GM12892 (cell line): ENCODE measurements at places on chromosomes 1 and 21.
A peak's percentile ranks its signal among the peaks of the same experiment; 100 is the strongest.

- DNase-seq: peak; percentile 54
These were observed 20.2 kb downstream of the BTG2 start for GRCh38 chr1:203325418-203326091.

DNA sequence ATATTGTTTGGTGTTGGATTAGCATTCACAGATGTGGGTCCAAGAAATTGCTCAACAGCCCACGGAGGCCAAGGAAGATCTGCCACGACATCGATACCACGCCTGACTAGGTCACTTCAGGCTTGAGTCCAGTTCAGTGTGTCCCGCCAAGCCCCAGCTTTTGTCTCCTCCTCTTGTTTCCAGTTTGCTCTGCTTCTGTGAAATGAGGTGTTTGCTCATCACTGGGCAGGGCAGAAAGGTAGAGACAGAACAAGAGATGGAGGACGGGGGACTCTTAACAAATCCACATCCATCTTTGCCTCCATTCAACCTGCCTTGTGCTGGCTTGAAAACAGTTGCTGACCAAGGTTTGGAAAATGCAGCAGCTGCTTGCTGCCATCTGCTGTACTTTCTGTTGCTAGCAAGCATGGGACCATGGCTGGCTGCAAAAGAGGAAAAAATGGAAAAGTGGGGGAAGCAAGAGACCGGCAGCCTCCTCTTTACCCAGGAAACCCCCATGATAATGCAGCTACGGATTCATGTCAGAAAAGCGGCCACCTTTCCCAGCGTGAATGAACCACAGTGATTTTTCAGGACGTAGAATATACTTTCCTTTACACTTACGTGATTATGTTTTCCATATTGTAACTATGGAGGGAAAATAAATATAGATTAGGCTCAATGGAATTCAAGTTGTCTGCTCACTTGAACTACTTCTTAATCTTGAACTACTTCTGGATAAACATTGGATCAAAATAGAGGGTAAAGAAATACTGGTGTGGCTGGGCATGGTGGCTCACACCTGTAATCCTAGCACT, 80.2 kb upstream of the GREM2 start:
- DNase-seq: no peak

DNA sequence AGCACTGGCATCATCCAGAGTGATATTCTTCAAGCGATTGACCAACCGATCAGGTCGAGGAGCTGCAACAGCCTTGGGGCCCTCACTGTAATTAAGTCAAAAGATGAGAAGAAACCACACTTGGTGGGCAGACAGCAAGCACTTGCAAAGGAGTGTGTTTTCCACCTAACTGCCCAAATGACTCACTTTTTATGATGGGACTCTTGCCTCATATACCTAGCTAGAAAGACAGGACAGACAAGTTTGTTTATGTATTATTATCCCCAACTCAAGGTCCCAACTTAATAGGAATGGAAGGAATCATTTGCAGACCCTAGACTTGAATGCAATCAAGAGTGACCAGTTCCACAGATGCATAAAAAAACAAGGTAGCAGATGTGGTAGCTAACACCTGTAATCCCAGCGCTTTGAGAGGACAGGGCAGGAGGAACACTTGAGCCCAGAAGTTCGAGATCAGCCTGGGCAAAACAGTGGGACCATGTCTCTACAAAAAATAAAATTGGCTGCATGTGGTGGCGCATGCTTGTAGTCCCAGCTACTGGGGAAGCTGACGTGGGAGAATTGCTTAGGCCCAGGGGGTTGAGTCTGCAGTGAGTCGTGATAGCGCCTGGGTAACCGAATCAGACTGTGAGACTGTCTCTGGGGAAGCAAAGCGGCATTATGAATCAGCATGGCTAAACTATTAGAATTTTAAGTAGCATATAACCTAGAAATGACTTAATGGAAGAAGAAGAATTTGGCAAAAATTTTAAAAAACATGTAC, 2.3 kb upstream of the NRAS start:
- DNase-seq: no peak

- no peak for DNase-seq
These were observed 82.9 kb upstream of the SSX2IP start for GRCh38 chr1:84773195-84773594.

DNA sequence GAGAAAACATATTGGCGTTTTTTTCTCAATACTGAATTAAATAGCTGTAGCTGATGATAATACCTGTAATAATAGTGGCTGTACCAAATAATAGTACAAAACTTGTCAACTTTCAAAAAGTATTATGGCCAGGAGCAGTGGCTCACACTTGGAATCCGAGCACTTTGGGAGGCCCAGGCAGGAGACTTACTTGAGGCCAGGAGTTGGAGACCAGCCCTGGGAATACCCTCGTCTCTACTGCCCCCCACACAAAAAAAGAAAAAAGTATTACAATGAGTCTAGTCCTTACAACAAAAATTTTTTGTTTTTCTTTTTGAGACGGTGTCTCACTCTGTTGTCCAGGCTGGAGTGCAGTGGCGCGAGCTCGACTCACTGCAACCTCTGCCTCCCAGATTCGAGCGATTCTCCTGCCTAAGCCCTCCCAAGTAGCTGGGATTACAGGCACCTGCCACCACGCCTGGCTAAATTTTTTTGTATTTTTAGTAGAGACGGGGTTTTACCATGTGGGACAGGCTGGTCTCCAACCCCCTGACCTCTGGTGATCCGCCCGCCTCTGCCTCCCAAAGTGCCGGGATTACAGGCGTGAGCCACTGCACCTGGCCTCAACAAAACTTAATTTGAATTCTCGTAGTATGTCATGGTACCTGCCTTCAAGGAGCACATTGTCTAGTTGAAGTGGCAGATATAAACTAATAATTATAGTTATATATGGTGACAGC, 1.4 kb downstream of the RBBP4 start:
- DNase-seq: no peak

GRCh38 chr1:71859806-71860205, 422.5 kb downstream of the NEGR1 start:
- no peak for DNase-seq

- no peak for DNase-seq
These were observed 128.2 kb downstream of the TBX19 start for GRCh38 chr1:168408884-168409283.

GRCh38 chr21:17476006-17476405, 36.8 kb upstream of the CXADR start:
- no peak for DNase-seq

- DNase-seq: no peak
These were observed 2.2 kb downstream of the FAM89A start for GRCh38 chr1:231037585-231038517.

DNA sequence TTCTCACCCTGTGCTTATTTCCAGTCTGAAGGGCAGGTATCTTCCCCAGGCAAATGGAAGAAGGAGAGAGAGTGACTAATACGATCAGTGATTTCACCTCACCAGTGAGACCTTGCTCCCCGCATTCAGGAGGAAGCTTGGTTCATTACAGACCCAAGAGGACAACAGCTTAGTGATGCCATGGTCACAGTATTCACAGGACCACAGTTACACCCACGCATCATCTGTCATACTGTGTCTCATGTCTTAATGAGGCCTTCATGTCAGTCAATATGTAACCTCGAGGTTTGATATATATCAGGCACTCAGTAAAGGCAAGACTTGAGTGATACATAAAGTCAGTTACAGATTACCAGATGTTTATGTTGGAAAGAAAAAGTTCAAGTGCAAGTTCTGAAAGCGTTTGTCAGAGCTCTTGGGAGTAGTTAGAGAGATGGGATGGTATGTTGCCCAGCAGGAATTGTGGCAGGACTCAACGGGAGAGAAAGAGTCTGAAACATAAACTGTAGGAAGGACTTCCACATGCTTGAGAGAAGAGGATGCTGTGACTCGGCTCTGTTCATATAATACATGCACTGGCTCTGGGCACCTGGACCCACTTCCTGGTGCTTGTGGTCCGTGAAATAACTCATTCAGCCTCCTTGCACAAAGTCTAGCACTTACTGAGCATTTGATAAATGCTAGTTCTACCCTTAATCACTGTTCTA, 33.3 kb downstream of the GNPAT start:
- no peak for DNase-seq

GRCh38 chr1:151939779-151940178, 30.5 kb upstream of the THEM4 start:
- DNase-seq: no peak

DNA sequence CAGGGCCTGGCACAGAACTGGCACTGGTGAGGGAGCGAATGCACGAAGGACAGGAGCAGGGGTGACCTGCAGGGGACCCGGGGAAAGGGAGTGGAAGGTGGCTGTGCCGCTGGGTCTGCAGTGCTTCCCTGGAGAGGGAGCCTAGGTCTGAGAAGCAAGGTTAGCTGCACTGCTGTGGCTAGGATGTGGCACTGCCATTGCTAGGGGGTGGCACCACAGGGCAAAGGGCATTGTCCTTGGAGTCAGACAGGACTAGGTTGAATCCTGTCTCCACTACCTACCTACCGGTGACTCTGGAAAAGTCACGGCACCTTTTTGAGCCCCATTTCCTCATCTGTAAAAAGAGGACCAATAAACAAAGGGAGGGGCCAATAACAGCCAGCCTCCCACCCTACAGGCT, 28.3 kb downstream of the SLC1A7 start:
- no peak for DNase-seq

- DNase-seq: no peak
These were observed 14.3 kb upstream of the IFFO2 start for GRCh38 chr1:18970762-18971161.

DNA sequence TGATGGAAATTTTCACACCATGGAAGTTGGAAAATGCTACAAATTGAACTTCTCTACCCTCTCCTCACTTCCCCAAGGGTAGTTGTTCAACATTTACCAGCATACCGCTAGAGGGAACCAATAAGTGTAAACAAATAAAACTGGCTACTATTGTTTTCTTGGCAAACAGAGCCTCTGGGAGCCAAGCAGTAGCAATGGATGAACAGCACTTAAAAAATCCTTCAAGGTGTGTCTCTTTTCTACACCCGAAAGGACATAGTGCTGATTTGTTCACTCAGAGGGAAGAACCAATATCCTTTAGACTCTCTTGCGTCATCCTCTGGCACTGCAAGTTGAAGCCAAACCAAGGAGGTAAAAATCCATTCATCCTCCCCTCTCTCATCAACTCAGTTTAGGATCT, 161.5 kb downstream of the TBX15 start:
- no peak for DNase-seq

DNA sequence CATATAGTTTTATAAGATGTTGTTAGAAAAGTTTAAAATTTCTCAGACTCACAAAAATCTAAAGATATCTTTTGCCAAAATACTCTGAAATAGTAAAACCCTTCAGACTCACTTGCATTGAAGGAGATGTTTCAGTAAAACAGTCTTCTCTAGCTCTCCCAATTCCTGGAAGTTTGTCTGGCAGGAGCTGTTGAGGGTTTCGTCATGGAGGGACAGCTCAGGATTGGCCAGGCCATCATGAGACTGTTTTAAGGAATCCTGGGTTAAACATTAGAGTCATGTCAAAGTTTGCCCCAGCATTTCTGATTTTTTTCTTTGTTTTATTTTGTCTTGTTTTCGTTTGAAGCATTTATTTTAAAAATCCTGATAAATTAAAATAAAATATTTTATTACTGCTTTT, 293.8 kb upstream of the PBX1 start:
- DNase-seq: no peak

DNA sequence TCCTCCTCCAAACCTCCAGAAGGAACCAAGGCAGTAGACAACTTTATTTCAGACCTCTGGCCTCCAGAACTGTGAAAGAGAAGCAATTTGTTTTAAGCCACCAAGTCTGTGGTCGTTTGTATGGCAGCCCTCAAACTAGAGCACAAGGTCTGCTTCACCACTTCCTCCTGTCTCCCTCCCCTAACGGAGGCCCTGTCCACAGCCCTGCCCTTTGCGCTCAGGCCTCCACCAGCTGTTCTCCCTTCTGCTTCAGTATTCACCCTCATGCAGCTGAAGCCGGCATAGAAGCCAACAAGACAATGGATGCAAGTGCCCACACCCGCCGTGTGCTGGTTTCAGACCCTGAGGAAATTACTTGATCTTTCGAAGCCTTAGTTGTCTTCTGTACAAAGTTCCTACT, 364.1 kb downstream of the HHAT start:
- no peak for DNase-seq

DNA sequence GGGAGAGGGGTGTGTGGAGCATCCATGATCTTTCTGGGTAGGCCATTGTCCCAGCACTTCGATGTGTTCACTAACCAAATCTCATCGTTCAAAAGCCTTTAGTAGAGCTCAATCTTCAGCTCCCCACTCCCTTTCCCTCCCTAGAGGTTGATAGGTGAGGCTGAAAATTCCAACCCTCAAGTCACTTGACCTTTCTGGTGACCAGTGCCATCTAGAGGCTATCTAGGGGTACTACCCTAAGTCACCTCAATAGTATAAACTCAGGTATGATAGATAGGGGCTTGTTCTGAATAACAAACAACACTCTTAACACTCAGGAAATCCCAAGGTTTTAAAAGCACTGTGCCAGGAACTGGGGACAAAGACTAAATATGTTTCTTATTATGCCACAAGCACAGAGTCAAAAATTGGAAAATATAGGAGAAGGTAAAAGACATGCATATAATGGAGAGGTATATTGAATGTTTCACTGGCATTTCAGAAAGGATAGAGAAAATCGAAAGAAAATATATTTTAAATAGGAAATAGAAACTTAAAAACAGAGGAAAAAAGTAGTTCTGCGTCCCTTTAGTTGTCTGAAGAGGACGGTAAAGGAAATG, 42.9 kb upstream of the CD53 start:
- DNase-seq: no peak

DNA sequence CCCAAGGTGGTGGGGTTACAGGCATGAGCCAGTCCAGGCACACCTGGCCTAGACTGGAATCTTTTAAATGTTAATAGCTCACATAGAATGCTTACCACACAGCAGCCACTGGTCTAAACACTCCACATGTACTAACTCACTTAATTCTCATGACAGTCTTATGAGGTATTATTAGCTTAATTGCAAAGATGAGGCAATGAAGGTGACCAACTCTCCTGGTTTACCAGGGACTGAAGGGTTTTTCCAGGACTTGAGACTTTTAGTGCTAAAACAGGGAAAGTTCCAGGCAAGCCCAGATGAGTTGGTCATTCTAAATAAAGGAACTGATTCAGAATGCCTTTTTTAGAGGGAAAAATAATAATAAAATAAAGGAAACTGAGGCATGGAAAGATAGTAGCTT, 7.0 kb upstream of the STMN1 start:
- no peak for DNase-seq

GRCh38 chr1:158933621-158934020, 2.3 kb downstream of the PYHIN1 start:
- DNase-seq: no peak

DNA sequence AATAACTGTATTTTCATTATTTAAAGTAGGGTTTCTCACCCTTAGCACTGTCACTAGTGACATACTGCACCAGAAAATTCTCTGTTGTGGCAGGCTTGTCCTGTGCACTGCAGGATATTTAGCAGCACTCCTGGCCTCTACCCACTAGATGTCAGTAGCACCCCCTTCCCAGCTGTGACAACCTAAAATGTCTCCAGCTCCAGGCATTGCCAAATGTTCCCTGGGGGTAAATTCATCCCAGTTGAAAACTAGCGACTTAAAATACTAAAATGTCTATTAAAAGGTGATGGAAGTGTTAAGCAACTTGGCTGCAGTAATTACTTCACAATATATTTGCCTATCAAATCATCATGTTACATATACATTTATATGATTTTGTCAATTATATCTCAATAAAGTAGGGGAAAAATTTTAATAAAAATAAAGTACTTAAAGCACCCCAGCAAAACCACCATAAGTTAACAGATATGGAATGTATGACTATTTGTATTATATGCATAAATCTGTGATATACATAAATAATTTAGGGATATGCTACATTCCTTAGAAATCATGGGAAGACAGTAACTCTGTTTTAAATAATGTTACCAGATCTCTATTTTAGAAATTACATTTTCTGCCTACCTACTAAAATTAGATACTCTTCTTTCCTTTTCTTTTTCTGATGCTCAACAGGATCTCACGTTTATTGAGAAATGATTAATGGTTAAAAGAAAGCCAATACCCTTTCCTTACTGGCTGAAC, 74.6 kb downstream of the ARID4B start:
- no peak for DNase-seq
